ENCODE measurements at places on chromosomes 3 and 15.
A peak's percentile ranks its signal among the peaks of the same experiment; 100 is the strongest.

DNA sequence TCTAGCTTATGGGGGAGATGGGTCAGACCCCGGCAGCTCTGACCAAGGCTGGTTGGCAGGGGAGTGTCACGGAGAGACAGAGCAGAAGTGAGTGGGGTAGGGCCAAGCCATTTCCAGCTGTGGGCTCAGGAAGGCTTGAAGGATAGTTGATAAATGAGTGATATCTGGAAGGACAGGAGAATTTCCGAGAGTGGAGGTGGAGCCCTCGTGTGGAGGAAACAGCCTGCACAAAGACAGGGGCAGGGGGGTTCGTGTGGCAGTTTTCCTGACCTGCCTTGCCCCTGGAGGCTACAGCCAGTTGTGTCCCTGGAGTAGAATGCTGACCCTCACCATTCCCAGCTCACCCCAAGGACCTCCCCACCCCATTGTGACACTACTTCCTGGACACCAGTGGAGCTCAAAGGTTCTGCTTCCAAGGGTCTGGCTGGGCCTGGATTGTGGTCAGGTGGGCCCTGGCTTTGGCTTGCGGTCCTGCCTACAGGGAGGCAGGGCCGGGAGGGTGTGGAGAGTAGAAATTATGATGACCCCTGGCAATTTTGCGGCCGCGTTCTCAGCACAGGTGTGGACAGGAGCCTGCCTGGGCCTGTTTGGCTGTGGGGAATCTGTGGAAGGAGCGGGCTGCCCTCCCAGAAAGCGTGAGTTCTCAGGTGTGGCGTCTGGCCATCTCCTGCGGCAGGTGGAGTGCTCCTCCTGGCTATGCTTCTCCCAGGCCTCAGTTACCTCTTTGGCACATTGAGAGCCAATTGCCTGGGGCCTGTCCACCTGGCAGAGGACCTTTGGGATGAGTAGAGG, at the start of gene SLC22A14:
Gene SLC22A14, plus strand, starts transcription at position 400 of the 792 bp plus-strand sequence. CDS start 23,733 bp downstream, outside the sequence.
- peak; percentile 31 for DNase-seq

DNA sequence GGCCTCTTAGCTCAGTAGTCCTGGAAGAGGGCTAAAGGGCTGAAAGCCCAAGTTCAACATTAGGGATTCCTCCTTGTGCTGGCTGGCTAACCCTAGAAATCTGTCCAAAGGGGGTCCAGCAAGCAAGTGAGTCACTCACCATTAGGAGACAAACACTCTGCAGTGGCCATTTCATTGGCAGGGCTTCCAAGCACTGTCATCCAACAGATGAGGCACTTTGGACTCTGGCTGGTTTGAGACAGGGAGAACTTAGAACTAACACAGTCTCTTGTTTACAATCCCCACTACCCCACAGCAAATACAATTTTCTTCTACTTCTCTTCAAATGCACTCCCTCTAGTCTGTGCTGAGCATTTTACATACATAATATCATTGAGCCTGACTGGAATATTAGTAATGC, 10.1 kb upstream of the WNT5A start:
- DNase-seq: no peak

DNA sequence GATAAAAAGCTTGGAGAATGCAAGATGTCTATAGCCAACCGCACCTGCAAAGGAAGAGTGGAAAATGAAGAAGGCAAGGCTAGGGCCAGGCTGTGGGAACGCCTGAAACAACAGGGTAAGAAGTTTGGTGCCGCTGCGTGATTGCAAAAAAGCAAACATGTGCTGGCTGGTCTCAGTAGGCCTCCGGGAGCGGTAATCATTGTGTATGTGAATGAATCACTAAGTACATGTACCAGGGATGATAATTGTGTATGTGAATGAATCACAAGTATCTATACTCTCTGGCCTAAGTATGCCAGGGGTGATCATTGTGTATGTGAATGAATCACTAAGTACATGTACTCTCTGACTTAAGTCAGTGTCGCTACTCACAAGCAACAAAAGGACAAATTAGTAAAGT, 40.3 kb upstream of the PARL start:
- DNase-seq: no peak

GRCh38 chr3:42710323-42711021, 7.9 kb upstream of the HHATL start:
- no peak for DNase-seq

DNA sequence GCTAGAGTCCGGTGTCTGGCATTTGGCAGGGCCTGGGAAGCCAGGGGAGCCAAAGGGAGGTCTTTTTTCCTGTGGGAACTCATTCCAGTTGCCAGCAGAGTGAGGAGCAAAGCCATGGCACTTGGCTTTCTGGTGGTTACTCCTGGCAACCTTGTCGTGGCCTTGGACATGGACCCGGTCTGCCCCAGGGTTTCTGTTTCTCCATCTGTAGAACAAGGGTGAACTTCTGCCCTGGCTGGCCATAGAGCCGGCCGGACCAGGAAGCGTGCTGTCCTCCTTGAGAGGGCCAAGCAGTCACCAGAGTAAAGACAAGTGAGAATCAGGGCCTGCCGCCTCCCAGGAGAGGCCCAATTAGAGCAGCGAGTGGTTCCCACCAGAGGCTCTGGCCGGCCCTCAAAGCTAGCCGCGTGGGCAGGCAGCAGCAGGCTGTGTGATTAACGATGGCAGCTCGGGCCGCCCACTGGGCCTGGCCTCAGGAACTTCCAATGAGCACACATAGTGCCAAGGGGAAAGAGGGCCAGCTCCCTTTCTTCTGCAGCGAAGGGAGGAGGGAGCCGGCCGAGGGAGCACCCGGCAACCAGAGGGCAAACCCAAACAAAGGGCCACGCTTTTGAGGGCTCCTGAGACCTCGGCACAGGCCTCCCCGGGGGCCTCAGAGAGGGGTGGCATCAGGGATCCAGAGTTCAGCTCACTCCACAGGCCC, 29.1 kb upstream of the ELP6 start:
- peak; percentile 16 for DNase-seq

DNA sequence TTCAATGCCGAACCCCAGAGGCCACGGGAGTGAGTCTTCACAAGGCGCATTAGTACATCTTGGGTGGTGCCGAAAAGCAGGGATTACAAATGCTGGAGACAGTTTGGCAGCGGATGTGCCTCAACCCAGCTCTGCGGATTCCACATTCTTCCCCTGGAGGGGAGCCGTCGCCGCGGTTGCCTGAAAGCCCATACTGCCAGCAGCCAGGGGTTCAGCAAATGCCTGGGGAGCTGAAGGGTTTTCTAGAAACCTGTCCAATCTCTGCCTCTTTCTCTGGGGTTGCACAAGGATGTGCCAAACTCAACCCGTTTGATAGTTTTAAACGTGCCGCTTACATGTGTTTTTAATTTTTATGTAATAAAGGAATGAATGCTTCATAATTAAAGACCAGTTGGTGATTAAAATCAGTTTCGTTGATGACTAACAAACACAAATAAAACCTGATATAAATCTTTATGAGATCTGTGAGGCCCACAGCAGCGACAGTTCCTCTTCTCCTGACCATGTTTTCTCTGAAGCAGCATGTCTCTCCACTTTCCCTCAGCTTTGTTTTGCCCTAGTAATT, 74.6 kb upstream of the LEKR1 start:
- peak; percentile 13 for DNase-seq

DNA sequence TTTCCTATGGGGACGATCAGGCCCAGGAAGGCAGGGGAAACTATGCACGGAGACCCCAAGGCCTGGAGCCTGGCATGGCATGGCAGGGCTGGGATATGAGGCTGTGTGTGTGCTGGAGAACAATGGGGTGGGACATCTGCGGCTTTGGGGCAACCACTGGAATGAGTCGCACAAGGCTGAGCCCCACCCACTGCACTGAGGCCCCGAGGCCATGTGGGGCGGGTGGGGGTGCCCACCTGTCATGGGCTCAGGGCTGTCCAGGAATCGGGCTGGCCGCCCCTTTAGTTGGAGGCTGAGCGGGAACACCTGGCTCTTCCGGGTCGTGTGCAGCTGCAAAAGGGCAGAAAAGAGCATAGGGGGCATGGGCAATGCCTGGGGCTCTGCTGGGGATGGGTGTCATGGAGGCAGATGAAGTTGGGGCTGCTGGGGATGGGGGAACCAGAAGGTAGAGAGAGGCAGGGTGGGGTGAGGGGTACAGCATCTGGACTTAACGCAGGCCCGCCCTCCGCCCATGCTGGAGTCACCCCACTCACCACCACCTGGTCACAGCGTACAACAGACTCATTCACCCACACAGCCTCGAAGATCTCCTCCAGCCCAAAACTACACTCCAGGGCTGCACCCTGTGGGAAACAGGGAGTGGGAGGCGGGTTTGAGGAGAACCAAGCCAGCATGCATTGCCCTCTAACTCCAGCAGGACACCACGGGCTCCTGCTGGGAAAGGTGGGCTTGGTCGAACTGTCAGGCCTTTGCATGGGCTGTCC, 31.1 kb downstream of the PLXND1 start:
- no peak for DNase-seq

DNA sequence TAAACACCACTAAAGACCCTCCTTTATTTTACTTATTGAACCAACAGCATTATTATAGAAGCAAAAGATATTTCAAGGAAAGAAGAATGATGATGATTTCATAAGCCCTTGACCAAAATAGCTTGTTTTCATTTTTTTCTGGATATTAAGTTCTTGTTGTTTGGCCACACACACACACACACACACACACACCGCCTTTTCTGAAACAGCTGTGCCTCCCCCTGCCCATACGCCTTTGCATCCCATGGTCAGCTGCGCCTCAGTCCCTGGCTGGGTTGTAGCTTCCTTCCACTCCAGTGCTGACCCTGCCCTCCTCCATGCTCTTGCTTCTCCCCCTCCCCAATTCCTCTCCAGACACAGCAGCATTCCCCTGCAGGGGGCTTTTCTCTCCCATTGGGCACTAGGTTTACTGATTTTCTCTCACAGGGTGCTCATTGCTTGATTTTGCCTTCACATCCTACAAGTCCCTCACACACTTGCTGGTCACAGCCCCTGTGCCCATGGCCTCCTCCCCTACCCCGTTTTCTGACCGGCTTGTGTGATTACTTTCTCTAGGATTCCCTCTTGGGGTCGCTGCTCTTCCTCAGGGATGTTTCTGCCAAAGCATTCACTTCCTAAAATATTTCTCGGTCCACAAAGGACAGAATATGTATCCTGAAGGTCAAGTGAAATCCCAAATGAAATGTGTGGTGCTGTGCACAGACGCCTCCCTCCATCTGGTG, 18.4 kb downstream of the MESP1 start:
- no peak for DNase-seq

GRCh38 chr3:189372243-189372642, 200.5 kb downstream of the TPRG1 start:
- no peak for DNase-seq

DNA sequence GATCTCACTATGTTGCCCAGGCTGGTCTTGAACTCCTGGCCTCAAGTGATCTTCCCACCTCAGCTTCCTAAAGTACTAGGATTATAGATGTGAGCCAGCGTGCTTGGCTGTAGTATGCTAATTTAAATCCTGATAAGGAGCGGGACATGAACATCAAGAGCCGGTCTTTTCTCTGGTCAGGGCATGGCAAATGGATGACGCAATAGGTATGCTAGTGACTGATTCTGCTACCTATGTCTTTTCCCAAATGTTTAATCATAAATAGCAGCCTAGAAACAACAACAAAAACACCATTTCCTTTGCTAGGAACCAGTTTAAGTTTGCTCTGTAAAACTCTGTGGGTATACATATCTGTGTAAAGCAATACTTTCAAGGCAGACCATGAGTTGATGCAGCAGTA, 64.7 kb downstream of the STARD9 start:
- DNase-seq: no peak

- DNase-seq: no peak
These were observed 78.4 kb upstream of the LRTM1 start for GRCh38 chr3:55006244-55006676.

DNA sequence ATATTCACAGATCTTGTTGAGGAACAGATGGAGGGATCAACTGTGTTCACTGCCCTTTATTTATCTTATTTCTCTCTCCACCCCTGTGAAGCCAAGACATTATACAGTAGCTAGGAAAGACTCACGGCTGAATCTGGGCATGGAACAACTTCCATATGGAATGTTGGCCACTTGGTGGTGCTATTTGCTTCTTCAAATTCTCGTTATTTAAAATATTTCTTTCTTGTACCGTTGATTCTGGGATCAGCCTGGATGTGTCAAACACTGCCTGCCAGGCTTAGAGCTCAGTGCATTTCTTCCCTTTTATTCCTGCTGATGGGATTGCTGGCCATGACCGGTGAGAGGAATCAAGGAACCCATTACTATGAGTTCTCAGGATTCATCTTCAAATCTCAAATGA, 17.5 kb upstream of the GASK1A start:
- peak; percentile 60 for DNase-seq

- no peak for DNase-seq
These were observed 343.7 kb downstream of the ERC2 start for GRCh38 chr3:56124546-56124945.

DNA sequence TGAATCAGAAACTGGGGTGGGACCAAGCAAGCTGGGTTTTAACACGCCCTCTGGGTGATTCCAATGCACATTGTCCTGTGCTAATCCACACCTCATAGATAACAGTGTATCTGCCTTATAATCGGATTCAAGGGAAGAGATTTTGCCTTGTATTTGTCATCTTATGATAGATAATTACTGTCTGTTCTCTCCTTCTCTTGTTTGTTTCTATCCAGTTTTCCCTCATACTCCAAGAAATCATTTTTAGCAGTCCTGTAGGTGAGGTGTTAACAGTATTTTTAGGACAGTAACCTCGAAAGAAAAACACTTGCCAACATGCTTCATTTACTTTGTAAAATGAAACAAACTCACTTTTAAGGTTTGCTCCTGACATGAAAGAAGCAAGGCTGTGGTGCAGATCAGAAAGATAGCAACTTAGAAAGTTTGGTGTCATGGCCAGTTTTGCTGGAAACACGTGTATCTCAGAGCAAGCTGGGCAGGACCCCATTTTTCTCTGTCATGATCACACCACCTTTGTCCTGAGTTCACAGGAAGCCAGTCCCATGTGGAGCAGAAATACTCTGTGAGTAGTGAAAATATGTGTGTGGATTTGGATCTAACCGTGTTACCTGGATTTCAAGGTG, 72.6 kb downstream of the TRAK1 start:
- no peak for DNase-seq

DNA sequence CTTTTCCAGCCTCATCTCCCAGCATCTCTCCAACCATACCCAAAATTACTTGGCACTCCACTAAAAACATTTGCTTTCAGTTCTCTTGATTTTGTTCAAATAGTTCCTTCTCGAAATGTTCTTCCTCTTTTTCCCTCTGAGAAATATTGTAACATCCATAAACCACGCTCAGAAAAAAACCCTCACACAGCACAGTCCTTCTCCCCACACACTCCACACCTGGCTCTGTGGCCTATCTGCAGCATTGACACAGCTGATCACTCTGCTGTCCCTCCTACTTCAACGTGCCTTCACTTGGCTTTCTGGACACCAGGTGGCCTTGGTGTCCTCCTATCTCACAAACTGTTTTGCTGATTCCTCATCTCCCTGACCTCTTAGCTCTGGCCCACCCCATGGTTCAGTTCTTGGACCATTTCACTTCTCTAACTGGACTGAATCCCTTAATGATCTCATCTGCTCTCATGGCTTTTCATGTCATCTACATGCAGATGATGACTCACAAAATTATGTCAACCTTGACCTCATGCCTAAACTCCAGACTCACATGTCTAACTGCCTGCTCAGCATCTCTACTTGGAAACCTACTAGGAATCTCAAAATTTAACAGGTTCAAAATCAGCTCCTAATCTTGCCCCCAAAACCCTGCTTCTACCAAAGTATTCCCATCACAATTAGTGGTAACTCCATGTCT, 93.3 kb downstream of the TRIM42 start:
- no peak for DNase-seq

- DNase-seq: no peak
These were observed 74.3 kb upstream of the ARPP21 start for GRCh38 chr3:35565048-35565447.

All from HEK293T (cell line).